ENCODE measurements at places on chromosomes 1 and 21.

- DNase-seq = no peak
Measured at GRCh38 chr1:8023287-8023994, 2.7 kb downstream of the ERRFI1 start.

- no peak for DNase-seq
Measured at GRCh38 chr1:18344755-18345154, 136.0 kb upstream of the KLHDC7A start.

DNA sequence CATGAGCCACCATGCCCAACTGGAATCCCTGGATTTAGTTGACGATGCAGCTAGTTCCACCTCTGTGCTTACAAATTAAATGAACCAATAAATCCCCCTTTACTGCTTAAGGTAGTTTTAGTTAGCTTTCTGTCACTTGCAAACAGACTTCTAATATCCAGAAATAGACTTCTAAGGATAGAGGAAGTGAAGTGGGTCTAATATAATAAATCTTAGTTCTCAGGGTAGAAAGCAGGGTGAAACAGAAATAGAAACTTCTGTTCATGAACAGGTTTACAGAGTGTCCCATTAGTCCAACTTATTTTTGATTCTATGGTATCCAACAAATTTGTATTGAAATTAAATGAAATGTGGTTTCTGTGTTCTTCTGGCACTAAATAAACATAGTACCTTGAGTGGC lies 20.1 kb downstream of the BCAS2 start:
- no peak for DNase-seq

- DNase-seq = peak; percentile 71
Measured at GRCh38 chr1:151197863-151198253, 494 bp upstream of the PIP5K1A start.

DNA sequence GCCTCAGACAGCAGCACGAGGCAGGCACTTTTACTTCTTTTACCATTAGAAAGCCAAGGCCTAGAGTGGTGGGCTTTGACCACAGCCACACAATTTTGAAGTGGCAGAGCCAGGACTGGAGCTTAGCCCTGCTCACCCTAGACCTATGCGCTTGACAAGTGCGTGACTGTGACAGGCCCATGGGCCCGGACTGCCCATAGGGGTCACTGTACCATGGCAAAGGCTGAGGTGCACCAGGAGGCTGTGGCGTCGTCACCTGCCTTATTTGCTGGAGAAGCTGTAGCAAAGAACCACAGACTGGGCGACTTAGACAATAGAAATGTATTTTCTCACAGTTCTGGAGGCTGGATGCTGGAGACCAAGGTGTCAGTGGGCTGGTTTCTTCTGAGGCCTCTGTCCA lies 2.6 kb upstream of the TMEM82 start:
- peak; percentile 26 for DNase-seq

GRCh38 chr21:32319012-32319411 lies 20.4 kb downstream of the MRAP start:
- no peak for DNase-seq

DNA sequence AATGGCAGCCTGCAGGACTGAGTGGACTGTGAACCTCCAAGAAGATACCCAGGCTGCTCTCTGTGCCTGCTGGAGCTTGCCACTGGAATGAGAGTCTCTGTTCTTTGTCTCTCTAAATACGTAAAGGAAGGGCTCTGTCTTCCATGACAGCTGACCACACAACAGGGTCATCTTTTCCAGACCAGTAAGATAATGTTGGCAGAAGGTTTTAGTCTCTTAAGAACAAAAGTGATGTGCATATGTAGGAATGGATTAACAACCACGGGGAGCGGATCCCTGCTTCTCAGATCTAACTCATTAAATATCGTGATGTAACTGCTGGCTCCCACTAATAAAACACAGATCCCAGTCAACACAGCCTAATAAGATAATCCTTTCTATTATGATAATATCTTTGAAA lies 67.5 kb downstream of the MAP10 start:
- DNase-seq = no peak

- DNase-seq = no peak
Measured at GRCh38 chr1:59340411-59341307, 43.8 kb downstream of the FGGY start.

DNA sequence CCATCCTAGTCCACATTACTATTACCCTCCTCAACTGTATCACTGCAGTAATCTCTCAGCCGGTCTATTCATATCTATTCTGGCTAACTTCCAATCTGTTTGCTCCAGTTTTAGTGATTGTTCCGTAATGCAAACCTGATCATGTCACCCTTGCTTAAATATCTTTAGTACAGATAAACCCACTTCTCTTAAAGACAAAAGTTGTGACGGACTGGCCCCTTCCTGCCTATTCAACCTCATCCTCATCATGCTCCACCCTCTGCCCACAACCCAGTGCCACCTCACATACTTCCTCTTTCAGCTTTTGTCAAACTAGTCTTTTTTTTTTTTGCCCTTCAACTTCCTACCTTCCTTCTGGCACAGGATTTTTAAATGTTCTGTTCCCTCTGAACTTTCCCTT lies 2.8 kb upstream of the C1orf162 start:
- DNase-seq = peak; percentile 89

DNA sequence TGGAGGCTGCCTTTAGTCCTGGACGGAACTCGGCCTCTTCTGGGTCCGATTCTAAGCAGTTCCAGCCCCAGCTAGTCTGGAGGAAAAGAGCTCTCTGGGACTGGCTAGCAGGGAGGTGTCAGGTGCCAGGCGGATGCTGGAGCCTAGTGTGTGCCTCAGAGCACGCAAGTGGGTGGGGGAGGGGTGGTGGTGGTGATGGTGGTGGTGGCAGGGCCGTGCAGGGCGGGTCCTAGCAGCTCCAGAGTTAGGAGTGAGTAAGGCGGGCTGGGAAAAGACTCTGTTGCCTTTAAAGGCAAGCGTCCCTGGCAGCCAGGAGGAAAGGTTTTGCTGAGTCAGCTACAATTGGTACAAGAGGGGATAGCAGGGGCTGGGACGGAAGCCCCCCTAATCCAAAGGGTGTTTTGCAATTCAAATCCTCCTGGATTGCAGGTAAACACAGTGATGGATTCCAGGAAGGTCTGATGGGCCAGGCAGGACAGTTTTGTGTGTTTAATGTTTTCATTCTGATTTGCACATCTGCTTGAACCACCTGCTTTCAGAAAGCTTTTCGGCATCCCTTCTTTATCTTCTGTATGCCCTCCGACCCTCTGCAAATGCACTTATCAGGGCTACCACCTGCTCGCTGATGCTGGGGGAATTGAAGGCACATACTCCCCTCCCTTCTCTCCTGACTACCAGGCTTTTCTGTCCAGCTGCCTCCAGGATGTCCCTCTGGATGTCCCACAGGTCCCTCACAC lies 4.1 kb upstream of the SLC2A1 start:
- DNase-seq = peak; percentile 90

DNA sequence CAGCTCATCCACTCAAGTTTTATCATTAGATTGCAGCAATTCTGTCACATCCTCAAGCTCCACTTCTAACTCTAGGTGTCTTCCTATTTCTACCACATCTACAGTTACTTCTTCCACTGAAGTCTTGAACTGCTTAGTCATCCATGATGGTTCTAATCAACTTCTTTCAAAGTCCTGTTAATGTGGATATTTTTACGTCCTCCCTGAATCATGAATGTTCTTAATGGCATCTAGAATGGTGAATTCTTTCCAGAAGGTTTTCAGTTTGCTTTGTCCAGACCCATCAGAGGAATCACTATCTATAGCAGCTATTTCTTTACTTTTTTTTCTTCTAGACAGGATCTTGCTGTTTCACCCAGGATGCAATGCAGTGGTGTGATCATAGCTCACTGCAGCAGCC lies 78.0 kb upstream of the RNPC3 start:
- no peak for DNase-seq

DNA sequence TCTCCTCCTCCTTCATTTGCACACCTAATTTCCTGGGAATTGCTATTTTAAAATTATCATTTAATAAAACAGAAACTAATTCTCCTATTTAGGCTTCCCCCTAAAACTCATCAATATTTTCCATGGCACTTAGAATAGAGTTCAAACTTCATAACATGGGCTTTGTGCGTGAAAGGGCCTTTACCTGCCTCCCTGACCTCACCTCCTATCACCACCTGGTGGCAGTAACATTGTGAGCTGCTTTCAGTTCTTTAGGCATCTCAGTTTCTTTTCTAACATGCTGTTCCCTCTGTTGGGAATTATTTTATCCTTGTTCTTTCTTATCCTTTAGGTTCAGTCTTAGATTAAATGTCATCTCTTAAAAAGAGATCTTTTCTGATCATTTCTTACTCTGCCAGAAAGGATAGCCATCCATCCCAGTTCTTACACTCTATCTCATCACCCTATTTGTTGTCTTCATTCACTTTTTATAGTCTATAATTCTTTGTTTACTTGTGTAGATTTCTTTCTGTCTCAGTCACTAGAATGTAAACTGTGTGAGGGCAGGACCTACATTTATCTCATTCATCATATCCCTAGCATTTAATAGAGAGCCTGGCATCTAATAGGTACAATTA lies 133.8 kb upstream of the KIAA1614 start:
- DNase-seq = peak; percentile 38

- no peak for DNase-seq
Measured at GRCh38 chr1:17520041-17520440, 19.5 kb upstream of the ARHGEF10L start.

- no peak for DNase-seq
Measured at GRCh38 chr1:218783916-218784315, 389.8 kb upstream of the LYPLAL1 start.

DNA sequence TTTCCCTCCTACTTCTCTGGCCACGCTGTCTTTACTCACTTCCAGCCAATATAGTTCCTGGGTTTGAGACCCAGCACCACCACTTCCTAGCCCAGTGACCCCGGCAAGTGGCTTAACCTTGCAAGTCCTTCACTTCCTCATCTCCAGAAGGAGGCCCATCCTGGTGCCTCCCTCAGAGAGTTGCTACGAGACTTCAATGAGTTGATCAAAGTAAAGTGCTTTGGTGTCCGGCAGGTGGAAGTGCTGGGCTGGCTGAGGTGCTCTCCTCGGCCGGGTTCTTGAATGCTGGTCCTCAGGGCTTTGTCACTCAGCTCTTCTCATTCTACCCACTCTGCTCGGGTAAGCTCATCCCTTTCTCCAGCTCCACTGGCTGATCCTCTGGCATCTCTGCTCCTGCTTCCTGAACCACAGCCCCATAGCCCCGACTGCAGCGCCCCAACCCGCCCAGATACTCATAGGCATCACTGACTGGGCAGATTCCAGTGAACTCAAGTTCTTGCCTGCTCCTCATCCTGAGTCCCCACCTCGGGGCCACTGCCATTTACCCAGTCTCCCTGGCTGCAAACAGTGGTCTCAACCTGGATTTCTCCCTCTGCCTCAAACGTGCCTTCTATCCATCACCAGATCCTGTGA lies 75.8 kb upstream of the WNT4 start:
- DNase-seq = no peak

DNA sequence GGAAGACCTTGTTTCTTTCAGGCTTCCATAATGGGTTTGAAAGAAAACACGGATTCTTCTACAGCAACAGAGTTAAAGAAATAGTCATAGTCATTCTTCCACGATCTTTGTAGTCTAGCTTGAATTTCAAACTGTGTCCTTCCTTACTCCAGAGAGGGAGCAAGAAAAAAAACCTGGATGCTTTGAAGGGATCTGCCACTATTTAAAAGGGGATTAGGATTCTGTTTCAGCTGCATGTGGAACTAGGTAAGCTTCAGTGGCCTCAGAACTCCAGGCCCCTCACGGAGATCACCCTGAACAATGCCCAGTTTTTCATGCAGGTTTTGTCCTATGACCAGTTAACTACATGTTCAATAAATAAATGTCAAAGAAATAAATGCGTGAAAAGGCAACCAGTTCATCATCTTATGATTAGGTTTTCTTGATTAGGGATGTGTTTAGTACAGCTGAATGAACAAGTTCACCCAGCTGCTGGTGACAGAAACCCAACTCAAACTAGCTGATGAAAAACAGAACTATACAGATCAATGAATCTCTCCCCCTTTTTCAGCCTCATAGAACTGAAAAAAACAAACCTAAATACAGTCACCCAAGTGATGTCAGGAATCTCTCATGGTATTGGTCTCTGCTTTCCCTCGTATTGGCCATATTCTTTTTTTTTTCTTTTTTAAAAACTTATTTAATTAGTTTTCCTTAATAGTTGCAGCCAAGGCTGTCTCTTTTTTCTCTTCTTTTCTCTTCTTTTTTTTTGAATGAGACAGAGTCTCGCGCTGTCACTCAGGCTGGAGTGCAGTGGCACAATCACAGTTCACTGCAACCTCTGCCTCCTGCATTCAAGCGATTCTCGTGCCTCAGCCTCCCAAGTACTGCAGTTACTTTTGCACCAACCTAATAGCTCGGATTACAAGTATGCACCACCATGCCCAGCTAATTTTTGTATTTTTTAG lies 14.6 kb upstream of the MPZL1 start:
- DNase-seq = no peak

DNA sequence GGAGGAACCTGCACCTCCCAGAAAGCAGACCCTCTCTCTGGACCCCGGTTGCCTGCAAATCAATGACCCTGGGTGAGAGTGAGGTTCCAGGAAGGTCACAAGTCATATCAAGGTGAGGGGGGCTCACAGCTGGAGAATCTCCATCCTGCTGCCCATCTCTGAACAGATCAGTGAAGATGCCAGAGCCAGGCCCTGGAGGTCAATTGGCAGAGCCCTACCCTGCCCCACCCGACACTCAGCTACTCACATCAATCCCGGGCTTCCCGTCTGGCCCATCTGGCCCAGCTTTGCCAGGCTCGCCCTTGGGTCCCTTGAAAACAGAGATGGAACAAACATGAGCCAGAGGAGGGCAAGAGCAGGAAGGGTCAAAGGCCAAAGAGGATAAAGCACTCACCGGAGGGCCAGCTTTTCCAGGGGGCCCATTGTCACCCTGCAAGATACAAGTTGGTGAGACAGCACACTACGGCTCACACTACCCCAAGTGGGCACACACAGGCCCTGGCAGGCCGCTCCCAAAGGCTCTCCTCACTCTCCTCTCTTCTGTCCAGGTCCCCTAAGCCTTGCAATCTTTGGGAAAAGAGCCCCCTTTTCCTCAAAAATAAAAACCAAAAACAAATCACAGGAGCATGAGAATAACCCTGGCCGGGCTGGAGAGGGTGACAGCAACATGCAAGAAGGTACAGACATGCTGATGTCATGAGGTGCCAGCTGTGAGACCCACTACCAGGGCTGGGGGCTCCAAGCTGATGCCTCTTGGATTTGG lies 2.9 kb downstream of the COL9A2 start:
- no peak for DNase-seq

DNA sequence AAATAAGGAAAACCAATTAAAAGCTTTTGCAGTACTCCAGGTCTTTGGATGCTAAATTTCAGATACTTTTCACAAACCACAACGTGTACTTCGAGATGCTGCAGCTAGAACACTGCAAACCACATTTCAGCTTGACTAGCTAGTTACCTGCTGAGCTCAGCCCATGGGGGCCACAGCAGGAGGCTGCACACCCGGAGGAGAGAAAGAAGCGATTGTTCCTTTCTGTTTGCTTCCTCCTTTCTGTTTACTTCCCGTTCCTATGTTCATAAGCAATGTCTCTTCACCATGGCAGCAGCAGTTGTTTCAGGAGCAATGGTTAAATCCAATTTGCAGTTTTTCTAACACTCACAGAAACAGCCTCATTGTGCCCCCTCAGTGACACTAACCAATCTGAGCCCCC lies 225.6 kb upstream of the FGGY start:
- DNase-seq = no peak

- DNase-seq = no peak
Measured at GRCh38 chr1:42730002-42730401, 10.0 kb downstream of the CLDN19 start.

- DNase-seq = no peak
Measured at GRCh38 chr1:26524181-26524580, 5.4 kb upstream of the RPS6KA1 start.

GRCh38 chr1:234778221-234779159 lies 168.5 kb upstream of the IRF2BP2 start:
- DNase-seq = peak; percentile 87

GRCh38 chr1:88175631-88176226 lies 508.3 kb upstream of the PKN2 start:
- DNase-seq = no peak
